ENCODE measurements at places on chromosomes 5 and 9. TPM values are rescaled to one million over a fixed set of nuclear protein-coding genes. Genes with fewer than 3 reads are reported as not detected.

IFNA13 gene
- not detected for polyA plus RNA-seq

PCDHGB1 gene
- polyA plus RNA-seq = 0.19 TPM

FST gene
- not detected for polyA plus RNA-seq

PDZD2 gene
- polyA plus RNA-seq = 3.9 TPM

NOTCH1 gene
- 19.8 TPM for polyA plus RNA-seq

ADRB2 gene
- polyA plus RNA-seq = not detected

Data from small intestine (tissue), 16 donors.